ENCODE measurements at places on chromosomes 4 and X.

DNA sequence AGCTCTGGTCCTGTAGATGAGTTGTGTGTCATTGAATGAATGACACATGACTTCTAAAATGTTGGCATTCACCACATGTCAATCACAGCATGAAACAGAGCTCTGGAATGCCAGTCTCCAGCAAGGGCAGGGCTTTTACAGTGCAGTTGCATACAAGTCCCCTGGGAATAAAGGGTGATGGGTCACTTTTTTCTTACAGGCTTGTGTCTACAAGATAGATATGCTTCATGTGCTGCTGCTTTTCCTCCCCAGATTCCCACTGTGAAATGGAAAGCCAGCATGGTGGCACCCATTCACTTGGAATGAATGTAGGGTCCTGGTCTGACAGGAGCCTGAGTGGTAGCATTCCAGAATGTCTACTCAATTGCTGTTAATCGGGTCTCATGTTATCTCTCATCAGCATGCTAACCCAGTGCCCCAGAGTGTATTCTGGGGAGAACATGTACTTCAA is 159.1 kb upstream of the KIT start:
- no peak for DNase-seq

DNA sequence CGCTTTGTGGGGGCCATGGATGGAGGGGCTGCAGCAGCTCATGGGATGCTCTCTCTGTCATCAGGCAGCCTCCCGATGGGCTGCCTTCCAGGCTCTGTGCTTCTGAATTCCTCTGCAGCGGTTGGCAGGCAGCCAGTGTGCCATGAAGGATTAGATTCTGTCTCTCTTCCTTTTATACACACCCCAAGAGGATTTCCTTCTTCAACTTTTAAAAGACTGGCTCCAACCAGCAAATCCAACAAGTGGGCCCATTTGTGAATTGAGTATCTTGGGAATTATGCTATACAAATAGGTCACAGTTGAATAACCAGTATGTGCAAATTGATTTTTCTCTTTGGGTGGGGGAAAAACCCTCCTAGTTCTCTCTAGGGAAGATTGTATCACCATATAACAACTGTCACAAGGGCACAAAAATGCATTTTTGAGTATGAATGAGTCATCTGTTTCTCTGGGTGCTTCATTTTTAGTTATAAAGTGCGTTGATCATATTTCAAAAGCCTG is 96.8 kb upstream of the FAT1 start:
- no peak for DNase-seq

- no peak for DNase-seq
Observed at GRCh38 chrX:108019382-108019875, 25.4 kb upstream of the VSIG1 start.

- no peak for DNase-seq
Observed at GRCh38 chr4:83961575-83961974, 425.7 kb downstream of the GPAT3 start.

- no peak for DNase-seq
Observed at GRCh38 chrX:51332188-51332942, at the start of gene NUDT10. NUDT10 (plus strand) TSS chrX:51332822; CDS start chrX:51332966, 144 bp downstream.

- DNase-seq, result no peak
Observed at GRCh38 chrX:27987862-27988646, 6.8 kb upstream of the DCAF8L1 start.

- DNase-seq, result no peak
Observed at GRCh38 chr4:182015893-182016292, 227.3 kb upstream of the TENM3 start.

GRCh38 chrX:110163488-110163887 is 154.4 kb downstream of the AMMECR1 start:
- DNase-seq, result no peak

DNA sequence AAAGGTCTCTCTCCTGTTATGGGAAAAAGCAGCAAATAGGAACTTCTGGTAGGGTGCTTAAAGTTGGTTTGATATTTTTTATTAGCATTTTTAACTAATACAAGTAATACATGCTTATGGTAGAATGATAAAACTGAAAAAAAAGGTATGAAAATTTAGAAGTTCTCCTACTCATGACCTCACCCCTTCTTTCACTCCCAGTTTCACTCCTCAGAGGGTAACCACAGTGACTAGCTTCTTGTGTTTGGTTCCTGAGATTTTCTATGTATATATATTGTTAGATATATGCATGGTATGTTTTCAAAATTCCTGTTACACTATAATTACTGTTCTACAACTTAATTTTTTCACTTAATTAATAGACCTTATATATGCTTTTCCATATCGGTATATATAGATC is 66.5 kb downstream of the AR start:
- DNase-seq, result no peak

- DNase-seq, result no peak
Observed at GRCh38 chr4:5662555-5662954, 45.8 kb downstream of the EVC2 start.

DNA sequence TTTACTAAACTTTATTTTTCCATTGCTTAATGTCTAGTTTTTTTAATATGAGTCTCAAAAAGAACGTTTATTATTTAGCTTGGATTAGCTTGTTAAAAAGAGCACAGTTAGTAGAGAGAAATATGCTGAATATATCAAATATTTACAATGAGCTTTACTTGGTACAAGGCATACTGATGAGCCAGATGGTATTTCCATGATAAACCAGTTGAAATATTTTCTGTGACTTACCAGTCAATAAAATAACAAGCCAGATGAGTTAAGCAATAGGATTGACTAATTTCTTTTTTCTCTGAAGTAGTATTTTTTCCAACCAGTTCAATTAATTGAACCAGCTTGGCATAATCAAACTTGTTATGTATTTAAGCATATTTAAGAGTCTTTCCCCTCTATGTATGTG is 134.1 kb downstream of the KLHL34 start:
- no peak for DNase-seq

DNA sequence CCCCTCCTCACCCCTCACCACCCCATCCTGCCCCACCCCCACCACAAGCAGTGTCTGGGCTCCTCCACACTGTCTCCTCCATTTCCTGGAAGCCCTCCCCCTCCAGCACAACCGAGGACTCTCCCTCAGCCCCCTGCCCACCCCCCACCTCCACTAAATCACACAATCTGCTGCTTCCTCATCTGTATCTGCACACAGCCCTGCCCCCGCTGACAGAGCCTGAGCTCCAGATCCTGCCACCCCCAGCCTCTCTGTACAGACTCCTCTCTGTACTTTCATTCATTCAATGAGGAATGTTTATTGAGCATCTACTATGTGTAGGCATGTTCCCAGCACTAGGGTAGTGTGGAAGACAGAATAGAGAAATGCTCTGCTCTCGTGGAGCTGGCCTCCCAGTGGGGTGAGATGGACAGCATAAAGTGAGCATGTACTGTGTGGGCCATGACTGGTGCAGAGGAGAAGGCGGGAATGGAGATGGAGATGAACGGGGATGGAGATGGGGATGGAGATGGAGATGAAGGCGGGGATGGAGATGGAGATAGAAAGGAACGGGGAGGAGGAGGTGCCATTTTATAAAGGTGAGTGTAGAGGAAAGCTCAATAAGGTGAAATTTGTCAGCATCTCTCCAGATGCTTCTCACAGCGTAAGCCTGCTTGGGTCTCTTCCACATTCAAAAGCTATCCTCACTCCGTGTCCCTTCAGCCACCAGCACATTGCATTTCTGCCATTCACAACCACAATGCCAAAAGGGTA is 2.5 kb upstream of the PPP2R2C start:
- DNase-seq, result no peak

DNA sequence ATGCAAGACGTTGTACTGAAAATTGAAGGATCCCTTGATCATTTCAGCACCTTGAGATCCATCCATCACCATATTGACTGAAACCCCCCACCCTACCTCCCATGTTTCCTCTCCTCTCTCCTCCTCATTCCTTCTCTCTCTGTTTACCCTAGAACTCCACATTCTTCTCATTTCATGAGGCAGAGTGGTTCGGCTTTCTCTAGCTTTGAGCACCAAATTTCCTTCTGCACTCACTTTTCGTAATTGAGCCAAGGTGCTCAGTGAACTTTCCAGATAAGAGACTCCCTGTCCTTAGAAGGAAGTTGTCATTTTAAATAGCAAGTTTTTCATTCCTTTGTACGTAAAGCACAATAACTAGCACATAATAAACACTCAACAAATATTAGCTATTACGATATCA is 108.3 kb upstream of the SLC34A2 start:
- DNase-seq, result no peak

- DNase-seq, result peak; percentile 93
Observed at GRCh38 chrX:130887376-130887775, 15.6 kb downstream of the ENOX2 start.

DNA sequence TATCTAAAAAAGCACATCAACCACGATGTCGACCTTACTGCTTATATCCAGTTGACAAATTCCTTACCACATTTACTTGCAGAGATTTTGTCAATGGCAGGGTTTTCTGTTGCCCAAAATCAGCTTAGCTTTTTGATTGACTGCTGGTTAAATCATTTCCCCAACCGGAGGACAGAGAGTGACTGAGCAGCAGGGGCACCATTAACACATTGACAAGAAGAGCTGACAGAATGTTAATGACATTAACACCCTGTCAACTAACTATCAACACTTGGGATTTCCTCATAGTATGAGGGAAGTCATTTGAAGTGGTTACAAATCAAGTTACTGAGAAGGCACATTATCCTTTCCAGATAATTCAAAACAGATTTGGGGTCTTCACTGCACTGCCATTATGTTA is 368.4 kb downstream of the RPA4 start:
- no peak for DNase-seq

DNA sequence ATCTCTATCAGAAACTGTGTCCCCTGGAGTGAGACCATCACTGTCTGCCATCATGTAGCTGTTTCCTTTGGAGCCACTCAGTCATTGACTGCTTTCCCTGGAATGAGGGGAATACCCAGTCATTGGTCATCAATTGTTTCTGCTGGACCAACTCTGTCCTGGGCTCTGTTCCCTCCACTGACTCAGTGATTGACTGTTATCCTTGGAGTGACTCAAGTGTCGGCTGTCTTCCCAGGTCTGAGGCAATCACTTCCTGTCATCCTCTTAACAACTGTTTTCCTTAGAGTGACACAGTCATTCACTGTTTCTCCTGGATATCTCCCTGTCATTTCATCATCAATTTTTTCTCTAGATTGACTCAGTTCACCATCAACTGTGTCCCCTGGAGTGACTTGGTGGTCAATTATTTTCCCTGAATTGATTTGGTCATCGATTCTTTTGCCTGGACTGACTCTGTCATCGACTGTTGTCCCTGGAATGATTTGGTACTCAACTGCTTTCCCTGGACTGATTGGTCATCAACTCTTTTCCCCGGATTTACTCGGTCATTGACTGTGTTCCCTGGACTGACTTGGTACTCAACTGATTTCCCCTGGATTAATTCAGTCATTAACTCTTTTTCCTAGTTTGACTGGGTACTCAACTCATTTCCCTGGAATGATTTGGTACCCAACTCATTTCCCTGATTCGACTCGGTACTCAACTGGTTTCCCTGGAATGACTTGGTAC is 327.9 kb upstream of the VCX start:
- no peak for DNase-seq

GRCh38 chr4:336099-336892 is 1.3 kb upstream of the ZNF141 start:
- DNase-seq, result no peak

GRCh38 chrX:104156630-104157529 is at the start of gene SLC25A53:
SLC25A53 (minus strand) TSS chrX:104157009; CDS start chrX:104105257, 51,752 bp downstream.
- DNase-seq, result peak; percentile 83

DNA sequence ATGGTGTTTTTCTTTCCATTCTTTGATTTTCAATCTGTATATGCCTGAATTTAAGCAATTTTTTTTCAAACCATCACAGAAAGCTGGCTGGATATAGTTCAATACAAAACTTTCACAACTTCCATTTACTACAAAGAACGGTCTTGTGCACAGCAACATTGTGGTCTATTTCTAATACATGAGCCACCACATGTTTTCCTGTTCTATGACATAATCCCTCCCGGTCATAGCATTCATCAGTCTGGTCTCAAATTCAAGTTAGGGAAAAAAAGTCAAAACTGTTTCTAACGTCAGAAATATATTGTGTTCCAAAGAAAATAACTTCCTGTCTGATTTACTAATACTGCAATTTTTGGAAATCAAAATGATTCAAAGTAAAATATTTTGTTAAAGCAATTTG is 7.5 kb upstream of the CXCL6 start:
- DNase-seq, result no peak

GRCh38 chr4:185117300-185117934 is 25.6 kb upstream of the SLC25A4 start:
- no peak for DNase-seq

- no peak for DNase-seq
Observed at GRCh38 chr4:20901851-20902250, 201.6 kb downstream of the PACRGL start.
